Type B pancreatic cell (in vitro differentiated cells): ENCODE measurements at places on chromosomes 5 and 9. TPM values are rescaled to one million over a fixed set of nuclear protein-coding genes. Genes with fewer than 3 reads are reported as not detected.

DNA sequence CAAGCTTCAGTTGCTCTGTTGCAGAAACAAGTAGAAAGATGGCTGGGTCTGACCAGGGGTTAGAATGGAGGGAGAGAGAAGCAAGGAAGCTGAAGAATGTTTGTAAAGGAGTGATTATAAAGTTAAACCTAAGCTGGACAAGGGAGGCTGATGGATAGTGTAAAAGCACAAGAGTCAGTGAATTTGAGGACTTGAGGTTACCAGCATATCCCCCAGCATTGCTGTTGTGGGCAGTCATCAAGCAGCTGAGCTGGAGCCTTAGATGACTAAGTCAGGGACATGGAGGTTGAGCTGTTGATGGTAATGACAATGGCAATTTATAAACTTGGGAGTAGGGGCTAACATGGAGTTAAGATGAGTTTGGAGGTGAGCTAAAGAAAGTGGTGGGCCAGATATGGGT is 131.5 kb downstream of the ERCC6L2 start:
- H3K4me1 ChIP-seq, result no peaks in the 10 kb centered on the region
- H3K4me3 ChIP-seq, result no peak overlapping the region
- H3K36me3 ChIP-seq, result peaks cover 38% of the 10 kb centered on the region
- no peaks in the 10 kb centered on the region for H3K27me3 ChIP-seq
- H3K27ac ChIP-seq, result no peak overlapping the region

GRCh38 chr9:109060191-109060590 is 46.9 kb upstream of the CTNNAL1 start:
- H3K36me3 ChIP-seq, result peaks cover 32% of the 10 kb centered on the region
- no peak for DNase-seq

- DNase-seq, result no peak
- peak overlapping the region; percentile 93 for H3K4me3 ChIP-seq
- peaks cover 77% of the 10 kb centered on the region for H3K27me3 ChIP-seq
These were observed 1.3 kb upstream of the FST start for GRCh38 chr5:53479045-53479589.

DNA sequence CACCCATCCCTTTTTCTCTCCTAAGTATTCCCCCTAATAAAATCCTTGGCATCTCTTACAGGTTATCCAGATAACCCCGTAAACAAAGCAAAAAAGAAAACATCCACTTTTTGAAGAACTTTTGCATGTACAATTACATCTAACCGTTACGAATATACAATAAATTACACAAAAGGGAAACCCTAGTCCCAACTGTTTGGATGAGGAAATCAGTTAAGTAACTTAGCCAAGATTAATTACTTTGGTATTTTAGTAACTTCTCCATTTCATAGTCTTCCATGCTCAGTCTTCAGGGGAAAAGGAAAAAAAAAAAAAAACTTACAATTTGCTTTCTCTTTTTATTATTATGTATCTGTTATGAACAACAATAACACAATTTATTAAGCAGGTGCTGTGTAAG is 212.9 kb downstream of the ACTL7B start:
- DNase-seq, result no peak
- no peaks in the 10 kb centered on the region for H3K36me3 ChIP-seq

- DNase-seq, result no peak
- H3K27ac ChIP-seq, result no peak overlapping the region
- no peak overlapping the region for H3K4me3 ChIP-seq
- H3K27me3 ChIP-seq, result no peaks in the 10 kb centered on the region
- peaks cover 44% of the 10 kb centered on the region for H3K36me3 ChIP-seq
These were observed 32.7 kb downstream of the TMEFF1 start for GRCh38 chr9:100505564-100506159.

- H3K27me3 ChIP-seq, result no peaks in the 10 kb centered on the region
- H3K4me1 ChIP-seq, result no peaks in the 10 kb centered on the region
- H3K4me3 ChIP-seq, result no peak overlapping the region
- H3K27ac ChIP-seq, result no peak overlapping the region
- no peak for DNase-seq
These were observed 433.7 kb upstream of the ACO1 start for GRCh38 chr9:31950756-31951155.

GRCh38 chr5:55763746-55764420 is 26.0 kb downstream of the DDX4 start:
- H3K27me3 ChIP-seq, result no peaks in the 10 kb centered on the region
- no peaks in the 10 kb centered on the region for H3K4me1 ChIP-seq
- no peak for DNase-seq
- H3K4me3 ChIP-seq, result no peak overlapping the region

DNA sequence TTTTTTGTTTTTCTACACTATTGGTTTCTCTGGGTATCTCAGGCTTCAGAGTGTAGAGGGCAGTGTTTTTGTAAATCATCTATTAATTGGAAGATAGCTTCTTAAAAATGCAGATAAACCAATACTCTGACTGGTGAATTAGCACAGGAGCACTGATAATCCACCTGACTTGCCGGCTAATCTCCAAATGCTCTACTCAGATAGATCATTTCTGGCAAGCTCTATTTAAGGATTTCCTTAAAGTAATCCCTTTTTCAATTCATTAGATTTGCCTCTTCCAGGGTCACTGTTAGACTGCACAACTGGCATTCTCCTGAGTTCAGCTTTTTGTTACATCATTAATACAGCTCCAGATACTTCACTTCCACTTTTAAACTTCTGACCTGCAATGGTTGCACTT is 1390.3 kb upstream of the NUDT12 start:
- H3K36me3 ChIP-seq, result no peaks in the 10 kb centered on the region
- H3K4me3 ChIP-seq, result no peak overlapping the region
- H3K27ac ChIP-seq, result no peak overlapping the region
- H3K4me1 ChIP-seq, result no peaks in the 10 kb centered on the region

DNA sequence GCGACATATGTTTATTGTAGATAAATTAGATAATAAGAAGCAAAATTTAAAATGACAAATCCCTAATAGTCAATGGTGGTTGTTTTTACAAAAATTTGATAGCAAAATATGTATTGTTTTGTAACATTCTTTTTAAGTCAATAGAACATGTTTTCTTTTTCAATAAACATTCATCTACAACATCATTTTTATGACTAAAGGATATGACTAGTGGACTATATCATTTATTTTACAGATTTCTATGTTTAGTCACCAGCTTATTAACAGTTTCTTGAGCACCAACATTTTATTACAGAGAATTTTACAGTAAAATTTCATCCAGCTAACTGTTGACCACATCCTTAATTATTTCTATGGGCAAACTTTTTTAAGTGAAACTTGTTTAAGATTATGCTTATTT is 114.7 kb upstream of the IL7R start:
- H3K36me3 ChIP-seq, result no peaks in the 10 kb centered on the region
- no peaks in the 10 kb centered on the region for H3K27me3 ChIP-seq

DNA sequence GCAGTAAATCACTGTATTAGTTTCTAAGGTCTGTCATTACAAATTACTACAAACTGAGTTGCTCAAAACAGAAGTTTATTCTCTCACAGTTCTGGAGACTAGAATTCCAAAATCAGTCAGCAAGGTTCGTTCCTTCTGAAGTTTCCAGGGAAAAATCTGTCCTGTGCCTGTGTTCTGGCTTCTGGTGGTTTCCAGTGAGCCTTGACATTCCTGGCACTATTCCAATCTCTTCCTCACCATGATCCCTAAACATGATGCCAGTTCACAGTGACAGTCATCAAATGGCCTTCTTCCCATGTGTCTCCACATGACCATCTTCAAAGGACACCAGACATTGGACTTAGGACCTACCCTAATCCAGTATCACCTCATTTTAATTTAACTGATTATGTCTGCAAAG is 351.4 kb downstream of the PLK2 start:
- no peaks in the 10 kb centered on the region for H3K4me1 ChIP-seq
- no peak for DNase-seq
- H3K36me3 ChIP-seq, result peaks cover 4% of the 10 kb centered on the region
- no peak overlapping the region for H3K27ac ChIP-seq

GRCh38 chr5:1806199-1806598 is 5.0 kb downstream of the NDUFS6 start:
- DNase-seq, result no peak
- peaks cover 21% of the 10 kb centered on the region for H3K4me1 ChIP-seq
- H3K36me3 ChIP-seq, result peaks cover 39% of the 10 kb centered on the region

DNA sequence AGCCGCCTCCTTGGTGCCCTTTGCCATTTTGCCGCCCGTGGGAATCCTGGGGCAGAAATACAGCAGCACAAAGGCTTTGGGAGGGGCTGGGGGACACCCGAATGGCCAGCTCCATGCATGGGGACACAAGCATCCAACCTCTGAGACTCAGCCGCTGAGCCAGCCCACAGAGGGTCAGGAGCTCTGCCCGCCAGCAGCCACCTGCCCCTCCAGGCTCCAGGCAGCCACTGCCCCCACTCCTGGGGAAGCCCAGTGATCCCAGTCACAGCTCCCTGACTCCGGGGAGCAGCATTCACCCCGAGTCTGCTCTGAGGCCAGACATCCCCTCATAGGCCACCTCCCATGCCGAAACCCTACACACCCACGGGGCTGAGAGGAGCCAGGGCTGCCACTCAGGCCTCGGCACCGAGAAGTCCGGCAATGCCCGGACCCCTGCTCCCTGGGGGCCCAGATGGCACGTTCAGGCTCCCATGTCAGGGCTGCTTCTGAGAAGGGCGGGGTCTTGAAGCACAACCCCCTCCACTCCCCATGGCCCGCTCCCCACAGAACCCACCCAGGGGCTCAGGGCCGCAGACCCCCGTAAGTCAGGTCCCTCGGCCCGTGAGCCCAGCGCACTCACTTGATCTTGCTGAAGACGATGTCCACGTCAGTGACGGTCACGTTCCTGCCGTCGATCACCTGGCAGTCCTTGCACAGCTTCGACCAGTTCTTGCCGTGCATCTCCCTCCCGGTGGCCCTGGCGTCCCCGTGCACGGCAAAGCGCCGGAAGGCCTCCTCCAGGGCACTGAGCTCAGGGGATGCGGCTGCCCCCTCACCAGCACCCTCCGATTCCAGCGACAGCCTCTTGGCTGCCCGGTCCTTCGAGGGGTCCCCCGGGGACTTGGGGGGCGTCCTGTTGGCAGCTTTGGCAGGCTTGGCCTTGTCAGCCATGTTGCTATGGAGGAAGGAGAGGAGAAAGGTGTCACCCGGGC is 15.7 kb downstream of the TPPP start:
- peak; percentile 67 for DNase-seq
- H3K36me3 ChIP-seq, result no peaks in the 10 kb centered on the region
- peaks cover 6% of the 10 kb centered on the region for H3K4me1 ChIP-seq
- peaks cover 5% of the 10 kb centered on the region for H3K27me3 ChIP-seq
- H3K27ac ChIP-seq, result no peak overlapping the region

- H3K36me3 ChIP-seq, result no peaks in the 10 kb centered on the region
- no peak overlapping the region for H3K4me3 ChIP-seq
- no peaks in the 10 kb centered on the region for H3K27me3 ChIP-seq
- H3K4me1 ChIP-seq, result peaks cover 14% of the 10 kb centered on the region
These were observed 191.4 kb downstream of the HSPA4 start for GRCh38 chr5:133243196-133243595.

DNA sequence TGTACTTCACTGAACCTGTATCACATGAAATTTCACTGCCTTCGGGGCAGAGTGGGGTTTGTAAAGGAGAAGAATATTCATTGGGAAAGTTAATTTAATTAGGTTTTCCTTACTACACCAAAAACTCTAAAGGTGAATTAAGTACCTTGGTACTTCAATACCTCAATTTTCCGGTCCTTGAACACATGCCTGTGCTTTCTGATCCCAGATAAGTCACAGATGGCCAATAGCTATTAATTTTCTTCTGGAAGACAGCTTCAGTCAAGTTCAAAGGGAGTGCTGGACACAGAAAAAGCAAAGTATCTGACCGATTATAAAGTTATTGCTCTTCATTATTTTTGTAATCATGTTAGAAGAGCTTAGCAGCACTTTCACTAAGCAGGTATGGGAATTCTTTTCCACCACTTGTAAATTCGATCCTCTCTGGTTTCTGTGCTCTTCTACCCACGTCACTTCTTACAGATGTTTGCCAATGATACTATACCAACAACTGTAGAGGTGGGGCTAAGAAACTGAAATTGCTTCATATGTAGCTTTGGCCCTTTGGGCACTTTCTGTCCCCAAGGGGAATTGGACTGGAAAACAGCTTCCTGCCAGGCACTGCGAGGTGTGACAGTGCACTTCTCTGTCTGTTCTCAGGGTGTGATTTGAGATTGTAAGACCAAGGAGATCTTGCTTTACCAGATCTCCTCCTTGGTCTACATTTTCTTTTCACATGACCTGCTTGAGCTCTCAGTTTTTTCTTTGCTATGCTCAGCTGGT is 164.0 kb downstream of the CCDC192 start:
- H3K4me3 ChIP-seq, result no peak overlapping the region
- no peaks in the 10 kb centered on the region for H3K27me3 ChIP-seq
- no peaks in the 10 kb centered on the region for H3K36me3 ChIP-seq
- peak overlapping the region; percentile 52 for H3K27ac ChIP-seq

DNA sequence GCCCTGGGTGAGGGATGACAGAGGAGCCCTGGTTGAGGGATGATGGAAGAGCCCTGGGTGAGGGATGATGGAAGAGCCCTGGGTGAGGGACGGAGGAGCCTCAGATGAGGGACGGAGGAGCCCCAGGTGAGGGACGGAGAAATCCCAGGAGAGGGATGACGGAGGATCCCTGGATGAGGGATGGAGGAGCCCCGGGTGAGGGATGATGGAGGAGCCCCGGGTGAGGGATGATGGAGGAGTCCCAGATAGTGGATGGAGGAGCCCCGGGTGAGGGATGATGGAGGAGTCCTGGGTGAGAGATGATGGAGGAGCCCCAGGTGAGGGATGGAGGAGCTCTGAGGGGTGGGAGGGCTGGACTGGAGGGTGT is 10.9 kb downstream of the PHF2 start:
- H3K27me3 ChIP-seq, result no peaks in the 10 kb centered on the region
- peaks cover 46% of the 10 kb centered on the region for H3K4me1 ChIP-seq
- H3K27ac ChIP-seq, result no peak overlapping the region
- H3K4me3 ChIP-seq, result no peak overlapping the region
- DNase-seq, result no peak
- peaks cover 13% of the 10 kb centered on the region for H3K36me3 ChIP-seq

DNA sequence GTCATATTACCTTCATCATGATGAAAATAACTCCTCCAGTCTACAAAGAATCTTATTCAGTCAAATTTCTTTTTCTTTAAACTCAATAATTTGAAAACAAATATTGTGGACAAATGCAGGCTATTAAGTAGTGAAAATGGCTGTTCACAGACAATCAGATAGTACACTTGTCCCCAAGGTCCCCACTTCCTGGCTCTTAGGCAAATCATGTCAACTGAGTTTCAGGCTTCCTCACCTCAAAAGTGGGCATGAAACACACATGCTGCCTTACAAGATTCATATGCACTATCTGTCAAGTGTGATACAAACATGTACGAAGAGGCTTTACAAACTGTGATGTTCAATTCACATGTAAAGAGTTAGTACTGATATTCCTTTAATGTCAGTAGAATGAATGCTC is 385.2 kb upstream of the SEMA6A start:
- H3K27me3 ChIP-seq, result no peaks in the 10 kb centered on the region
- H3K4me1 ChIP-seq, result no peaks in the 10 kb centered on the region
- no peak for DNase-seq
- H3K4me3 ChIP-seq, result no peak overlapping the region
- no peak overlapping the region for H3K27ac ChIP-seq
- H3K36me3 ChIP-seq, result no peaks in the 10 kb centered on the region

LCN15 gene
- total RNA-seq, result 0.77 and 0.93 TPM in 2 replicates

CCDC183 gene
- 2.9 and 6.1 TPM in 2 replicates for total RNA-seq

MLANA gene
- total RNA-seq, result 12.1 TPM in 1 of 2 replicates, not detected in the other

SEC24A gene
- total RNA-seq, result 27.5 and 37.2 TPM in 2 replicates

SRP19 gene
- 45.4 and 57.5 TPM in 2 replicates for total RNA-seq

NPR2 gene
- 4.2 and 23.3 TPM in 2 replicates for total RNA-seq

PKN3 gene
- total RNA-seq, result 6.9 and 11.7 TPM in 2 replicates

CCNO gene
- total RNA-seq, result 1.6 and 2.7 TPM in 2 replicates

SMIM33 gene
- not detected in 2 replicates for total RNA-seq

FAT2 gene
- total RNA-seq, result 0.80 and 1.5 TPM in 2 replicates
